ENCODE measurements at places on chromosomes 7 and 10.
A peak's percentile ranks its signal among the peaks of the same experiment; 100 is the strongest.

DNA sequence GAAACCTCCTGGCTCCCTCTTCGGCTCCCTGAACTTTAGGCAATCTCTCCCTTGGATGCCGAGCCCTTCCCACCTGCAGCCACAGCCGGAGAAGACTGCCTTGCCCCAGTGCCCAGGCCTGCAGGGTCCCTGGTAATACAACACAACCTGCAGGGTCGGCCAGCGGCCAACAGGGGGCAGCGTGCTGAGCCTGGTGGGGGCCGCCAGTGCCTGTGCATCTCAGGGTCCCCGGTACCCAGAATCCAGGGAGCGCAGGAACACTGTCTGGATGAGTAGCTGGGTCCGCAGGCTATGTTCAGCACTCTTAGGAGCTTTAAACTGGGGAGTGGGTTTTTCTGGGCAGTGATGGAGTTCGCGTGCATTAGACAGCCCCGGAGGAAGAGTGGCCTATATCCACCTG, 17.5 kb upstream of the C10orf71 start:
- peaks cover 9% of the 10 kb centered on the region for H3K27me3 ChIP-seq
- no peak overlapping the region for H3K27ac ChIP-seq
- DNase-seq = no peak
- H3K4me1 ChIP-seq = peaks cover 2% of the 10 kb centered on the region

GRCh38 chr10:69801434-69802315, at the start of gene COL13A1:
TSS of gene COL13A1 (plus strand) at chr10:69801906. CDS start at chr10:69802424, 518 bp downstream.
- H3K27ac ChIP-seq = no peak within 1 kb of the TSS
- DNase-seq = no peak
- H3K4me3 ChIP-seq = peak within 1 kb of the TSS; percentile 1
- peaks cover 4% of the 10 kb centered on the region for H3K4me1 ChIP-seq
- peaks cover 24% of the 10 kb centered on the region for H3K27me3 ChIP-seq

GRCh38 chr10:123553810-123554430, 112.2 kb upstream of the GPR26 start:
- no peak overlapping the region for H3K27ac ChIP-seq
- DNase-seq = no peak
- H3K4me1 ChIP-seq = no peaks in the 10 kb centered on the region
- peaks cover 8% of the 10 kb centered on the region for H3K27me3 ChIP-seq
- no peaks in the 10 kb centered on the region for H3K36me3 ChIP-seq

GRCh38 chr7:4739528-4739992, 35.9 kb upstream of the AP5Z1 start:
- no peak for DNase-seq
- no peak overlapping the region for H3K27ac ChIP-seq
- no peaks in the 10 kb centered on the region for H3K27me3 ChIP-seq

DNA sequence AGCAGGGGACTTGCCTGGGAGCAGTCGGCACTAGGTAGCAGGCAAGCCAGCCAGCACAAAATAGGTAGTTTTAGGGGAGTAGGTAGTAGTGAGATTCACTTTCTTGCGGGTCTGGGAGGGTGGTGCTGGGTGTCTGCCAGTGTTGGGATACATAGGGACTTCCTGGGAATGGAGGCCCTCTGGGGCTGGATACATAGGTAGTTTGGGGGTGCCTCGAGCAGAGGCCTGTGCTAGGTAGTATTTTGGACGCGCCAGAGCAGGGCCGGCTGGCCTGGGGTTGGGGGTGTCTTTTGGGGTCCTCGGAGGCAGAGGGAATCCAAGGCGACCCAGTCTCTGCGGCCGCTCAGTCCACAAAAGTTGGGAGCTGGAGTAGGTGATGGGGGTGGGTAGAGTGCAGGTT, 2.0 kb upstream of the HOXA3 start:
- H3K27ac ChIP-seq = peak overlapping the region; percentile 46
- H3K4me1 ChIP-seq = peaks cover 26% of the 10 kb centered on the region
- peaks cover 2% of the 10 kb centered on the region for H3K36me3 ChIP-seq
- H3K4me3 ChIP-seq = no peak overlapping the region
- peaks cover 43% of the 10 kb centered on the region for H3K27me3 ChIP-seq

DNA sequence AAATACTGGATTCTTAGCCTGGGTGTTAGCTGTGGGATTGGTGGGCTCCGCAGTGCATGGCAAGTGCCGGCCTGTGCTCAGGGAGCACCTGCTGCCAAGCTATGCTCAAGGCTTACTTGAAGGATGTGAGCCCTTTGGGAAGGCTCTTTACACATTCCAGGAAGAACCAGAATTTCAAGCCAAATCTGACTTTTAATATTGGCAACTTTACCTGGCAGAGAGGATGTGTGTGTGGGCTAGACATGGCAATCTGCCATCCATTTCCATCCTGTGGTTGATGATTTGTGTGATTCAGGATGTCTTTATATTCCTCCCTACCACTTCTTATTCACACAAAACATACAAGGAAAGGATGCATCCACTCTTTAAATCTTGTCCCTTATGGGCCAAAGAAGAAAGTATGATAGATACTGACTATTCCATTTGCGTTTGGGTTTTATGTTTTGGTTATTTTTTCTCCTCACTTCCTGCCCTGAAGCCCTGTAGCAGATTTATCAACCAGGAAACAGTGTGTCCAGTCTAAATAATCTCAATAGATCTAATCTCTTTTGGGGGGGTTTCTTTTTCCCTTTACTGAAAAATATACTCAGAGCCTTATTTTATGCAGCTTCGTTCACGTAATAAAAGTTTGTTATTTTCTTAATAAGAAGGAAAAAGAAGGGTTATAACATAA, 247.1 kb downstream of the COBL start:
- H3K4me1 ChIP-seq = peaks cover 2% of the 10 kb centered on the region
- no peak overlapping the region for H3K27ac ChIP-seq
- no peaks in the 10 kb centered on the region for H3K36me3 ChIP-seq
- H3K4me3 ChIP-seq = no peak overlapping the region
- DNase-seq = no peak

DNA sequence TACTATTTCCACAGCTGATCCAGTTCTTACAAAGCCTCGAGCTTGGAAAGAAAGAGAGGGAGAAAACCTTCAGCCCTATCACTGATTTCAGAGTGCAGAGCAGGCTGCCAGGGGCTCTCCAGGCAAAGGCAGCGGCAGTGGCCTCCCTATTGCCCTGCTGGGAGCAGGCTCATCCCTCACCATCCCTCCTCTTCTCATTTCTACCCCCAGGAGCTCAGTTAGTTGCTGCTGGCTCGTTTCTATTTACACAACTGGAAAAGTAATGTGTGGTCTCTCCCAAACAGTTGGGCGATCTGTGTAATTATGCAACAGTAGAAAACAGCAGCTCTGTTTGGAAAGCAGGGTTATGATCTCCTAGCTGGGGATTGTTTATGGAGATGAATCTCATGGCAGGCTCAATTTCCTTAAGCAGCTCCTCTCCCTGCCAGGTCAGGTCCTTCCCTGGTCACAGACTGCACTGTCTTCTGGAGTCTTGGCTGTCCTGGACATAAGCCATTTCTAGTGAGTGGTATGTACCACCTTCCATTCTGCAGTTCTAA, 28.7 kb upstream of the TNS3 start:
- DNase-seq = no peak
- no peak overlapping the region for H3K4me3 ChIP-seq
- no peaks in the 10 kb centered on the region for H3K4me1 ChIP-seq
- H3K27ac ChIP-seq = no peak overlapping the region
- no peaks in the 10 kb centered on the region for H3K36me3 ChIP-seq

DNA sequence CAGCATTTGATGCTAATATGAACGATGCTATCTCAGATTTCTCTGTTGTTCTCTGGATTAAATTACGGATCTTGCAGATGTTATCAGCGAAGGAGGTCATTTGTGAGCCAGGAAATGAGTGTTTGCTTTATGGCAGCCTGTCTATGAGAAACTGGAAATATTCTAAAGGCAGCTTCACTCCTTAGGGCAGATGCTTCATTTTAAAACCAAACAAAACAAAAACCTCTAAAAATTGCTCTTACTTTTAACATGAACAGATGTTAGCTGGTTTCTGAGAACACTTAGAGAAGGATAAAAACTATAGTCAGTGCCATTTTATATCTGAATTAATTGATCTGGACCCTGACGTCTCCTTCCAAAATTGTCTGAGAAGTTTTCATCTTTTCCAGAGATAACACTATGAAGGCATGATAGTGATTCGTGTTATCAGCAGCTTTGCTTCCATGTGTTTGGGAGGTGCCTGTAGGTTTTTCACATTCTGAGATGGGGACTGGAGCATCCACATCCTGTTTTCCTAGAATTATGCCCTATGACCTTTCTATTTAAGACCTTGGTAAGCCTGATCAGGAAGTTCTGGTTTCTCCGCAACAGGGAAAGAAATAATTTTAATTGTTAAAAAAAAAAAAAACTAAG, 53.1 kb downstream of the CPED1 start:
- H3K27ac ChIP-seq = no peak overlapping the region
- peaks cover 4% of the 10 kb centered on the region for H3K27me3 ChIP-seq
- H3K4me1 ChIP-seq = no peaks in the 10 kb centered on the region
- H3K36me3 ChIP-seq = no peaks in the 10 kb centered on the region

- H3K27me3 ChIP-seq = no peaks in the 10 kb centered on the region
- no peak overlapping the region for H3K4me3 ChIP-seq
- H3K27ac ChIP-seq = no peak overlapping the region
- H3K36me3 ChIP-seq = no peaks in the 10 kb centered on the region
- DNase-seq = no peak
These were observed 462.5 kb downstream of the PLXNA4 start for GRCh38 chr7:132113536-132114371.

- no peak for DNase-seq
- peaks cover 5% of the 10 kb centered on the region for H3K4me1 ChIP-seq
- no peak overlapping the region for H3K4me3 ChIP-seq
- no peak overlapping the region for H3K27ac ChIP-seq
- peaks cover 2% of the 10 kb centered on the region for H3K36me3 ChIP-seq
- H3K27me3 ChIP-seq = peaks cover 14% of the 10 kb centered on the region
These were observed 108.8 kb downstream of the SH3PXD2A start for GRCh38 chr10:103746598-103746997.

- H3K36me3 ChIP-seq = no peaks in the 10 kb centered on the region
- H3K4me3 ChIP-seq = no peak overlapping the region
- peaks cover 7% of the 10 kb centered on the region for H3K27me3 ChIP-seq
- peaks cover 2% of the 10 kb centered on the region for H3K4me1 ChIP-seq
These were observed 19.7 kb upstream of the C10orf71 start for GRCh38 chr10:49279015-49279880.

DNA sequence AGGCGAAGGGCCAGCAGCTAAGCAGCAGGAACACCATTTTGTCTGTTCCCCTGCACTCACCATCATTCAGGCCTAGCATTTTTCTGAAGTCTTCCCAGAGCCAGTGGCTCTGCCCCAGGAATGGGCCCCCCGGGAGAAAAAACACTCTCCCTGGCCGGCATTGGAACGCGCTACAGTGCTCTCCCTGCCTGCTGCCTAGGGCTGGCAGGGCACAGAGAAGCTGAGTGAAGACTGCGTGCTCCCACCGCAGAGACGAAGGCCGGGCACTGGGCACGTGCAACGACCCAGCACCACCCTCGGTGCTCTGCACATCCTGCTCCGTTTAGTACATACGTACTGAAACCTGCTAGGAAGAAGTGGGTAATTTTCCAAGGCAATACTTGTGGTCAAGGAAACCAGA, 34.4 kb downstream of the HSPA12A start:
- no peaks in the 10 kb centered on the region for H3K27me3 ChIP-seq
- no peak for DNase-seq
- H3K4me1 ChIP-seq = no peaks in the 10 kb centered on the region
- no peaks in the 10 kb centered on the region for H3K36me3 ChIP-seq
- H3K27ac ChIP-seq = no peak overlapping the region

- H3K4me1 ChIP-seq = peaks cover 2% of the 10 kb centered on the region
- H3K4me3 ChIP-seq = no peak overlapping the region
- peaks cover 6% of the 10 kb centered on the region for H3K27me3 ChIP-seq
- H3K27ac ChIP-seq = no peak overlapping the region
- no peak for DNase-seq
- no peaks in the 10 kb centered on the region for H3K36me3 ChIP-seq
These were observed 718 bp upstream of the STEAP4 start for GRCh38 chr7:88307412-88307811.

DNA sequence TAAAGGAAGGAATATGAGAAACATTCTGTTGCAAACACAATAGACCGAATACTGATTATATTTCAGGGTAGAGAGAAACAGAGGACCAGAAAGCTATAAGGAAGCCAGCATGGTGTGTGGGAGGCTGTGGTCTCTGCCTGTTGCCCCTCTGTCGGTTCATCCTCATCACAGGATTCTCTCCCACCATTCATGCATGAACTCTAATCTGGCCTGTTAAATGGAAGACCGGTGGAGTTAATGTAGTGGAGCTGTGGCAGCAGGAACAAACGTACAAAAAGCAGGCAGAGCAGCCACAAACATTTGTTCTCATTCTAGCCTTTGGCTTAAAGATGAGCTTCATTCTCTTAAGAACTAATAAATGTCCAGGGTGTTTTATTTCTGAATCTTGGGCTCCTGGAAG, 902.4 kb downstream of the LRMDA start:
- H3K36me3 ChIP-seq = no peaks in the 10 kb centered on the region
- H3K27ac ChIP-seq = no peak overlapping the region
- no peak overlapping the region for H3K4me3 ChIP-seq
- no peak for DNase-seq

- no peak overlapping the region for H3K27ac ChIP-seq
- no peaks in the 10 kb centered on the region for H3K27me3 ChIP-seq
- peaks cover 8% of the 10 kb centered on the region for H3K4me1 ChIP-seq
- DNase-seq = no peak
- H3K4me3 ChIP-seq = no peak overlapping the region
These were observed 154.2 kb downstream of the PKD1L1 start for GRCh38 chr7:47794016-47794415.

- H3K27ac ChIP-seq = no peak overlapping the region
- no peak for DNase-seq
- H3K4me1 ChIP-seq = no peaks in the 10 kb centered on the region
- H3K27me3 ChIP-seq = no peaks in the 10 kb centered on the region
- no peak overlapping the region for H3K4me3 ChIP-seq
These were observed 7.0 kb upstream of the GNAI1 start for GRCh38 chr7:80127412-80128160.

DNA sequence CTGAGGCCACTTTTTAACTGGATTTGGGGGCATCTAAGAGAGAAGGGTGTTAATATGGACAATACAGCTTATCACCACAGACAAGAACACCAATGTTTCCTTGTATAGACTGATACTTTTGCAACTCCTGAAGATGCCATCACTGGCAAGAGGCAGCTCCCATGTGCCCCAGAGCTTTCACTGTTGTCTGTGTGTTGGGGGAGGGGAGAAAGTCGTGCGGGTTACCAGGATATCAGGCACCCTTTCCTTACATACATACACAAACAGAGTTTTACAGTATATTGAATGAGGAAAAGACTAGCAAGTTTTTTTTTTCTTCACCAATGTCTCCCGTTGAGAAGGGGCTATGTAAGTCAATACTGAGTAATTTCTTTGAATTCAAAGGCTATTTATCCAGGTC, 4.1 kb upstream of the DLX6 start:
- peaks cover 2% of the 10 kb centered on the region for H3K4me1 ChIP-seq
- DNase-seq = no peak
- H3K4me3 ChIP-seq = no peak overlapping the region

GRCh38 chr10:93063144-93063976, 2.8 kb downstream of the CYP26C1 start:
- H3K36me3 ChIP-seq = peaks cover 13% of the 10 kb centered on the region
- H3K4me3 ChIP-seq = peak overlapping the region; percentile 11
- peaks cover 16% of the 10 kb centered on the region for H3K4me1 ChIP-seq

- no peak overlapping the region for H3K4me3 ChIP-seq
- H3K27ac ChIP-seq = no peak overlapping the region
- H3K4me1 ChIP-seq = no peaks in the 10 kb centered on the region
- H3K36me3 ChIP-seq = no peaks in the 10 kb centered on the region
- DNase-seq = no peak
These were observed 227.9 kb downstream of the TCF7L2 start for GRCh38 chr10:113177936-113178335.

Data from memory B cell (primary cell).